ENCODE measurements at places on chromosomes 3 and 15. TPM values are rescaled to one million over a fixed set of nuclear protein-coding genes. Genes with fewer than 3 reads are reported as not detected.

GOLGA8J gene
- total RNA-seq = 0.20 TPM

MNS1 gene
- total RNA-seq = 2.4 TPM

HOMER2 gene
- total RNA-seq = 26.3 TPM

HDC gene
- 0.32 TPM for total RNA-seq

HCLS1 gene
- total RNA-seq = 5.1 TPM

SLC28A2 gene
- not detected for total RNA-seq

DAZL gene
- not detected for total RNA-seq

HGD gene
- total RNA-seq = not detected

Data from esophagus mucosa (tissue), 1 donor.